ENCODE measurements at places on chromosomes 3 and 15. TPM values are rescaled to one million over a fixed set of nuclear protein-coding genes. Genes with fewer than 3 reads are reported as not detected.

BLM gene
- total RNA-seq, result 1.4 TPM

C3orf38 gene
- total RNA-seq, result 33.6 TPM

EXD1 gene
- total RNA-seq, result not detected

SGO1 gene
- total RNA-seq, result 0.88 TPM

PXYLP1 gene
- 9.1 TPM for total RNA-seq

C3orf18 gene
- 18.8 TPM for total RNA-seq

INKA1 gene
- 6.5 TPM for total RNA-seq

SPESP1 gene
- total RNA-seq, result 2.9 TPM

ALDH1L1 gene
- not detected for total RNA-seq

TERC gene
- 144 TPM for total RNA-seq

TNFSF10 gene
- 3.5 TPM for total RNA-seq

MCF2L2 gene
- total RNA-seq, result under 0.01 TPM

MYRIP gene
- under 0.01 TPM for total RNA-seq

ANKDD1A gene
- total RNA-seq, result 3.8 TPM

TAGLN3 gene
- not detected for total RNA-seq

SAXO2 gene
- 6.2 TPM for total RNA-seq

All from osteoblast (primary cell).